Left lobe of liver (tissue), 2 donors: ENCODE measurements at places on chromosomes 5 and 9. TPM values are rescaled to one million over a fixed set of nuclear protein-coding genes. Genes with fewer than 3 reads are reported as not detected.

The KCNIP1 gene
- total RNA-seq, result not detected

The KLHL9 gene
- total RNA-seq, result 6.2 TPM

DNA sequence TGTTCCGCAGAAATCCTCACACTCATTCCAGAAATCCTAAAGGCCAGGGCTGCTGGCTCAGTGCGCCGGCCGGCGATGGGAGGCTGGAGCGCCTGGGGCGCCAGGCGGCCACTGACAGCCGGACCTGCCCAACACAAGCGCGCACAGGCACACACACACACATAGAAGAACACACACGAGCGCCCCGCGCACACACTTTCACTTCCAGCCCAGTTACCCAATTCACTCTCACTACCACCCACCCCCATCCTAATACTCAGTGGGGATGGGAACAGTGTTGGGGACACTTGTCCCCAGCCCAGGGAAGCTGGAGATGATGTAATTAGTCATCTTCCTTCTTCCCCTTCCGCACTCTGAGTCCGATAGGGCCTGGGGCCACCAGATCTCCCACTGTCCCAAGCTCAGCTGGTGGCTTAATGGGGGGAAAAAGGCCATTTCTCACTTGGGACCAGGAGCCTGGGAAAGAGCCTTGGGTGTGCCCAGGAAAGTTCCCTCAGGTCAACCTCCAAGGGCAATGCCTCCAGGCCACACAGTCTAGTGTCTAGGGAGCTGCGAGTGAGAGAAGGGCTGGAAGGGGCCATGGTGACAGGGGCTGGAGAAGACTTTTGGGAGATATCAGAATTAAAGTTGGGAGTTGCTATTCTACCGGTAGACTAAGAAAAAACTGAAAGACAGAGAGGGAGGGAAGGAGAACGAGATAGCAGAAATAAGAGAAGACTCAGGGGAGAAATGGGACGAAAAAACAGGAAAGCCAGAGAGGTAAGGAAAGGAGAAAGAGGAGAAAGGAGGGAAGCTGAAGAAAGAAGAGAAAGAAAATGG lies 1.7 kb downstream of the EBF1 start:
- no peak for DNase-seq

- no peak for DNase-seq
Measured at GRCh38 chr5:57466544-57466943, 16.1 kb downstream of the ACTBL2 start.

DNA sequence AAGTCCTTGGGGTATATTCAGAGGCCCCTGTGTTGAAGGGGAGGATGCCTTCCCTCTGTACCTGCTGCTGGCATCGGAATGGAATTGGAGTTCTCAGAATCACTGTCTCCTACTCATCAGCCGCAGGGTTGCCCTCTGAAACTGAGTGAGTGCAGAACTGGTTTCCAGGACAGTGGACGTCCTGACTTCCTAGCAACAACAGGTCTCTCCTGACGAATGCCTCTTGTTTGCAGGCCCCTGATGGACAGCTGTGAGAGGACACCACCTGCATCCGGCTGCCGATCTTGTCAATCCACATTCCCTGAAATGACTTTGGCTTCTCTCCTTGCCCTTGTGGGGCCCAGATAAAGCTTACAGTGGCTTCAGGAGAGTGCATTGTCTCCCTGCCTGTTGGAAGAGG lies 274.5 kb downstream of the NSG2 start:
- DNase-seq, result no peak

DNA sequence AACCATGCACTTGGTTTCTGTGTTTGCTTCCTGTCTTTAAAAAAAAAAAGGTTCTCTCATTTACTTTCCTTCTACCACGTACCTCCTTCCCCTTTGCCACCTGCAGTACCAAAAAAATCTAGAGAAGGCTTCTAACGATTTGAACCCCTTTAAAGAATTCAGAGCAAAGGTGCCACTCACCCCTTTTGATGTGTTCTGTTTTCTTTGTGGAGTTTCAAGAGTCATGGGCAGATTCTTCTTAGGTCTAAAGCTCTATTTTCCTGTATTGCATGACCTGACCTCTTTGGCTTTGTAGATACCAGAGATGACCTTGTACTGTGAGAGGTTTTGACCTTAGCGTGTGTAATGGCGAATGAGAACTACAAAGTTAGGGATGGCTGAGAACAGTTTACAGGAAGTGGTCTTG lies 29.0 kb downstream of the TXNDC8 start:
- no peak for DNase-seq
